ENCODE measurements at places on chromosomes 5 and 9.
A peak's percentile ranks its signal among the peaks of the same experiment; 100 is the strongest.

GRCh38 chr5:172442592-172442991 is 11.7 kb downstream of the SH3PXD2B start:
- no peak for DNase-seq

DNA sequence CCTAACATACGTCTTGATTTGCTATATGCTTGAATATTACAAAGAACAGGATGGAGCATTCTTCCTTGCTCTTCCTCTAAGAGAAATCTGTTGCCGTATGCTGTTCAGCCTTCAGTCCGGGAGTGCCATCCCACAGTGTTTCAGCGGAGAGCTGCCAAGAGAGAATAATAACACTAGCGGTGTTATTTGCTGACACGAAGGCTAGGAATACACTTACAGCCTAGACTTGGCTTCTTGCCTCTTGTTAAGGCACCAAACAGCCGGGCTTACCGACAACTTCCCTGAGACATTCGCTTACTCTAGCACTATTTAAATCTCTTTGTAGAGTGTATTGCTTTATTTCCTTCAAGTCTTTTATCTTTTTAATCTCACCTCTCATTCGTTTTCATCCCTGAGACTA is 31.4 kb downstream of the KCTD16 start:
- no peak for DNase-seq

GRCh38 chr5:179272326-179273072 is 72.8 kb downstream of the ADAMTS2 start:
- DNase-seq: no peak

GRCh38 chr5:172414531-172415361 is 39.6 kb downstream of the SH3PXD2B start:
- DNase-seq: no peak

GRCh38 chr9:76926324-76926741 is 20.4 kb upstream of the PRUNE2 start:
- DNase-seq: no peak

GRCh38 chr5:169545762-169546161 is 37.8 kb upstream of the SPDL1 start:
- DNase-seq: no peak

GRCh38 chr5:109990723-109991359 is 301.1 kb downstream of the MAN2A1 start:
- no peak for DNase-seq

- no peak for DNase-seq
These were observed 175.7 kb upstream of the RORB start for GRCh38 chr9:74321396-74321795.

- DNase-seq: no peak
These were observed 274.4 kb upstream of the CLINT1 start for GRCh38 chr5:158133369-158133768.

- no peak for DNase-seq
These were observed 14.7 kb upstream of the TNC start for GRCh38 chr9:115132648-115133047.

GRCh38 chr5:89315286-89316100 is 432.5 kb upstream of the MEF2C start:
- peak; percentile 87 for DNase-seq

DNA sequence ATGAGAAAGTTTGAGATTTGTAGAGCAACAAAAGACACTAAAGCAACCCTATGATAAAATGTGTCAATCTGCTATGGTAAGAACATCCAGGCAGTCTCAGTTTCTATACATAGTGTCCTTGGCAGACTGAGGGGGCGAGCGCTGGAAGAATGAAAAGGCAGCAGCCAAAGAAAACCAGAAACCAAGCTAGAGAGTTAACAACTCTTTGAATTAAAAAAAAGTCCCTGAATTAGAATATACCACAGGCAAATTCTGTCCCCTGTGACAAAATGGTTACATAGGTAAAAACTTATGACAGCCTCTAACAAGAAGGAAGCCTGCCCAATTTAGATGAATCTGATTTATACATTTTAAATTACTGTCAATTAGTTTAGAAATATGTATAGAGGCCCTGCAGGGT is 106.7 kb downstream of the OXCT1 start:
- no peak for DNase-seq

GRCh38 chr5:1502046-1502736 is 21.6 kb downstream of the LPCAT1 start:
- DNase-seq: no peak

GRCh38 chr9:72958485-72959281 is 5.8 kb upstream of the ALDH1A1 start:
- DNase-seq: no peak

GRCh38 chr5:37272511-37272910 is 23.3 kb upstream of the CPLANE1 start:
- DNase-seq: no peak

DNA sequence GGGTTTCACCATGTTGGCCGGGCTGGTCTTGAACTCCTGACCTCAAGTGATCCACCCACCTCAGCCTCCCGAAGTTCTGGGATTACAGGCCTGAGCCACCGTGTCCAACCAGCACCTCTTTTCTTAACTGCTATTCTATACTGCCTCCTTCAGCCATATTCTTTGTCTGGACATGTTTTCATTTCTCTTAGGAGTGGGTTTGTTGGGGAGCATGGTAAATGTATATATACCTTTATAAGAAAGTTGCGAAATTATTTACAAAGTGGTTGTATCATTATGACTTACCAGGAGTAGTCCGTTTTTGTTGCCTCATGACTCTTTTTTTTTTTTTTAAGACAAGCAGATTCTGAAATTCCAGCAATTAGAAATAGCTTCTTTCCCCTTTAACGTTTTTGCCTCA is 38.7 kb downstream of the CDC42SE2 start:
- no peak for DNase-seq

GRCh38 chr5:79875230-79875629 is 115.8 kb downstream of the MTX3 start:
- no peak for DNase-seq

DNA sequence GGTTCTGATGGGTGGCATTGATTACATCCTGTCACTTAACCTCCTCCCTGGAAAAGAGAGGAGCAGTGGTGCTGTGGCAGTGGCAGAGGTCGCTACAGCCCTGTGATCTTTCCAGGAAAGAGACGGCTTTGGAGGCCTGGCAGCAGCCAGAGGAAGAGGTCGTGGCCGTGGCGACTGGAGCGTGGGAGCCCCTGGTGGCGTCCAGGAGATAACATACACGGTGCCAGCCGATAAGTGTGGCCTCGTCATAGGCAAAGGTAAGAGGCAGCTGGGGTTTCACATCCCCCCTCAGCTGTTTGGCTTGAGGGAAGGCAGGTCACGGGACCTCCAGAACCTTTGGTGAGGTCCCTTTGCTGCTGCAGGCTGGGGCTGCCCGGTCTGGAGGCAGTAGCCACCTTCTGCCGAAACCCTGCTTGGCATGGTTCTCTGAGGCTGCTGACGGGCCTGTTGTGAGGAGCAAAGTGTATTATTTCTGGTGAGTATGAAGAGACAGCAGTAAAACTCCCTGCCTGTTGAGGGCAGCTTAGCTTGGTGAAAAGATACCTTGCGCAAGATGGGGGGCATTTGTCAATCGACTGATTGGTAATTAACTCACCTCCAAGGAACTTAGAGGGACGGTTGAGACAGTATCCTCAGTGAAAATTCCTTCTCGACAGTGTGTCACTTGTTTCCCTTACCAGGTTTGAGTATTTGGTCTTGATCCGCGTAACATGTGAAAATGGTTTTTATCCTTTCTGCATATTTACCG is 38.0 kb upstream of the PRDM12 start:
- no peak for DNase-seq

GRCh38 chr5:154648229-154648628 is 106.9 kb upstream of the LARP1 start:
- no peak for DNase-seq

- no peak for DNase-seq
These were observed 25.0 kb upstream of the SUSD3 start for GRCh38 chr9:93033531-93033930.

GRCh38 chr9:91858213-91859030 is 91.6 kb downstream of the ROR2 start:
- DNase-seq: no peak

DNA sequence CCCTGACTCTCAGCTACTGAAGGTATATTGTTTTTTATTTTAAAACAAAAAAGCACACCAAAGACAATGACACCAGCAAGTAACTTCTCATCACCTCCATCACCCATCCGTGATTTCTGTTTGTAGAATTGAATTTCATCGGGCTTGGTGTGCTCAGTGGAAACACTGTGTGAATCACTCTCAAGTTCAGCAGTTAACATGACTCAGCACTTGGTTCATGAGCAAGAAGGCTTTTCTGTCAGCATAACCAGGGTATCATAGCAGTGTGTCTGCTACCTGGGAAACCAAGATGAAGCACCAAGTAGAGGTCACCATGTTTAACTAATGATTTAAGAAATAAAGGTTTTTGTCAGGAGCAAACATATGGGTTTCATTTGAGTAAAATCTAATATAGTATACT is 123.7 kb downstream of the INSYN2B start:
- DNase-seq: no peak

Measured in SHP77 (cell line).